NCI-H1417 treated with DMSO at 0.1 percent for 48 hours (cell line): ENCODE measurements at places on chromosomes 3 and 15.

- DNase-seq: no peak
Observed at GRCh38 chr3:112681822-112682325, 40.9 kb upstream of the CCDC80 start.

DNA sequence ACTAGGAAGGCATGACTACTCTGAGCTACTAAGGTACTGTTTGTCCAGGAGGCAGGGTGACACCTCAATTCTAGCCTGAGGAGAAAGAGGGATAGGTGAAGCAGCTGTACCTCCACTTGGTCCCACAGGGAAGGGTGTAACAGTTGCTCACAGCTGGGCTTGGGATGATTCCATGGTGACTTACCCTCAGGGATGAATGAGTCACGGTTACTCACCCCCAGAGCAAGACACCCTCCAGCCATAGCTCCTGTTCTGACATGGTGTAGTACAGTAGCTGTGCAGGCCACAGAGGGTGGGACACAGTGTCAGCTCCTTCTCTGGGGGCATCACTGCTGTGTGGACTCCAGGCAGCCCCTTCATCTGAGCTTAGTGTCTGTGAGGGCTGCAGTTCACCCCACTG lies 868.6 kb upstream of the SEMA6D start:
- no peak for DNase-seq

- no peak for DNase-seq
Observed at GRCh38 chr3:190585805-190586630, 72.1 kb downstream of the IL1RAP start.

DNA sequence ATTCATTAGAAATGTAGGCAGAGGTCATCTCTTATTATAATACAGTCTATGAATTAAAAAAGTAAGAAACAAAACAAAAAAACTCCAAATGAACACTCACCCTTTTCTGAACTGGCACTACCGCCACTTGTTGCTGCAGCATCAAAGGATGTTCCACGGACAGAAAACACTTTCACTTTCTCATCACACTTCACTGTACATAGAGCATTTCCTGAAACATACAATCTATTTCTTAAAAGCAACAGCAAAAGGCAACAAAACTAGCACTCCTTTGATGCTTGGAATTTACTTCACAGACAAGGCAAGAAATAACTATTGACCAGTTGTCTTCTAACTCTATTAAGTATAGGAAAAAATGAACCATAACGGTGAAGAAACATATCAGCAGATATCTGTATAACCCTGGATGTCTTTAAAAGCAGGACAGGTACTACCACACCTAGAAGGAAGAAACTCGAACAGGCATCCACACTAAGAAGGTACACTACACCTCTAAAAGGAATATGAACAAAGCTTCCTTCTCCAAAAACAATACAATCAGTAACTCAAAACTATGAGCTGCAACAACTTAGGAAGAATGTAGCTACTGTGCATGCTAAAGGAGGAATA lies 24.9 kb downstream of the ETFA start:
- no peak for DNase-seq

- no peak for DNase-seq
Observed at GRCh38 chr3:10417847-10418246, 87.5 kb downstream of the ATP2B2 start.

DNA sequence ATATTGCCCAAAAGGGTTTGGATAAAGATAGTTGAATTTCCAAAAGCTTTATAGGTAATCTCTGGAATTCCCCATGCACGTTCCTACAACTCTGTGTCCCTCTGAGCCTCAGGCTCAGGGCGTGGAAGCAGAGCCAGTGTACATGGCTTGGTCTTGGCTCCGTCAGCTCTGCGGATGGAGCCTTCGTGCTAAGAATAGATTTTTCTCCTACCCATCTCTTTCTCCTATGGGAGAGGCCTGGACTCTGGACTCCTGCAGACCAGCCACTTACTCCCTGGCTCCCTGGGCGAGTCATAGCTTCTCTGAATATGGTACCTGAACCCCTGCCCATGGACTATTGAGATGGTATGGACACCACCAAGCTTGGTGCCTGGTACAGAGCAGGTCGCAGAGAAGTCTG lies 99.9 kb downstream of the EEFSEC start:
- DNase-seq: no peak

DNA sequence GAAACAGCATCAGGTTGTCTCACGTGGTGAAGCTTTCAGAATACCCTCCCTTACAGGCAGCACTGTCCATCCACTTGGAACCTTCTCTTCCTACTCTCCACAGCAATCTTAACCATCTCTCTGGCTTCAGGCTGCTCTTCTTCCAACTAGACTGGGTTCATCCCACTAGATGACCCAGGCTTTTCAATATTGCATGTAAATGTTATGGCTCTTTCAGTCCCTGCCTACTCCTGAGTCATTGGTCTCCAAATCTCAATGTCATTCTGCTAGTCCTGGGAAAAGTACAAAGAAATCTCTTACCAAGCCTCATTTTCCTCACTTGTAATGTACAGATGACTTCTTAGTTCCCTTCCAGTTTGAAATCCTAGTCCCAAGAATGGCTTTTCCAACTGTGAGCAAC lies 109.7 kb upstream of the CTNNB1 start:
- no peak for DNase-seq

DNA sequence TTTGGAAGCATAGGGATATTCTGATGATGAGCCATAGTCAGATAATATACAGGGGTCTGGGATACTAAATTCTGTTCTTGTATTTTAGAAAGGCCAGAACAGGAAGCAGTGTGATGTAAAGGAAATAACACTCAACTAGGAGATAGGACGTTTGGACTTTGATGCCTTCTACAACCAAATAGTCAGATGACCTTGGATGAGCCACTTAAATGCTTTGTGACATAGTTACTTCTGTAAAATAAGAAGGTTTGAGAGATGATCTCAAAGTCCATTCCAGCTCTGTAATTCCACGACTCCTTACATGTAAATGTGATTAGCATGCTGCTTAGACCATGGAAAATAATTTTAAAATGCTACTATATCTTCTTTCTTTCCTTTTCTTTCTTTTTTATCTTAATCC lies 29.5 kb upstream of the CCDC54 start:
- no peak for DNase-seq

GRCh38 chr15:48939648-48940047 lies 24.1 kb downstream of the SHC4 start:
- DNase-seq: no peak

DNA sequence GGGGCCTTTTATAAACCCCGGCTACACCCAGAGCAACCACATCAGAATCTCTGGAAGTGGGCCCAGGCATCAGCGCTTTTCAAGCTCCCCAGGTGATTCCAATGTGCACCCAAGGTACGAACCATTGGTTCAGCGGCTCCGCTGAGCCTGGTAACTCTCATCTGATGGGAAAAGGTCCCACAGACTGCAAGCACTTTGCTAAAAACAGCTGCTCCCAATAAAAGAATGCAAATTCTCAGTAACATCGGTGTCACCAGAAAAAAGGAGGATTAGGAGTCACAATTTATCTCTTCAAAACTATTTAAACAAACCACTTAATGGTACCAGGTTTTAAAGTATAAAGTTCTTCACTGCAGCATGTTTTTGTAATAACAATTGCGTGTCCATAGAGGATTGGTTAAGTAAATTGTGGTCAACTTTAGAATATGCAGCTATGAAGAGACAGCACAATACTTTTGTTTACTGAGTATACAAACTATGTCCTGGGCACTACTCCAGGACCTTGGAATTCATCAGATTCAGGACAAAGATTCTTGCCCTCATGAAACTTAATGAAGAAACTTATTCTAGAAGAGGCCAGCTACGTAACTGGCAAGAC lies 660.7 kb upstream of the ADAMTS9 start:
- no peak for DNase-seq
